ENCODE measurements at places on chromosomes 4 and X.
A peak's percentile ranks its signal among the peaks of the same experiment; 100 is the strongest.

GRCh38 chr4:41887821-41888686, 47.2 kb upstream of the TMEM33 start:
- peak; percentile 4 for DNase-seq

GRCh38 chr4:105808750-105809041, 86.6 kb upstream of the NPNT start:
- DNase-seq, result no peak

- DNase-seq, result no peak
Measured at GRCh38 chr4:188305690-188306089, 166.4 kb downstream of the TRIML1 start.

DNA sequence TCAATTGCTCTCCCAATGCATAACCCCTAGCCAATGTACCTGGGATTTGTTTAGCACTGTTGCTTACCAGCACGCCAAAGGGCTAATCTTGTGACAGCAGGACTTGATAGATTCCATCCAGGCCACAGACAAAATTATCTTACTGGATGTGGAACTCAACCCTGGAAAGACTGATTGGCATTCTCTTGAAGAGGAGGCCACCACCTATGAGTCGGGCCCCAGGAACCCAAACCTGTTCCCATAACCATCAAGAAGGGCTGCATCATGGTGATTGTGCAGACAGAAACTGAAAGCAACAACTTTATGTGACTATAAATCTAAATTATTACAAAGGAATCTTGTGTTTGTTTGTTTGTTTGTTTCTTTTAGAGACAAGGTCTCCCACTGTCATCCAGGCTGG, 19.9 kb upstream of the TMEM255A start:
- no peak for DNase-seq

GRCh38 chrX:114583646-114584374, at the start of gene HTR2C:
HTR2C (plus strand) TSS chrX:114584086; CDS start chrX:114726937, 142,851 bp downstream.
- DNase-seq, result no peak

DNA sequence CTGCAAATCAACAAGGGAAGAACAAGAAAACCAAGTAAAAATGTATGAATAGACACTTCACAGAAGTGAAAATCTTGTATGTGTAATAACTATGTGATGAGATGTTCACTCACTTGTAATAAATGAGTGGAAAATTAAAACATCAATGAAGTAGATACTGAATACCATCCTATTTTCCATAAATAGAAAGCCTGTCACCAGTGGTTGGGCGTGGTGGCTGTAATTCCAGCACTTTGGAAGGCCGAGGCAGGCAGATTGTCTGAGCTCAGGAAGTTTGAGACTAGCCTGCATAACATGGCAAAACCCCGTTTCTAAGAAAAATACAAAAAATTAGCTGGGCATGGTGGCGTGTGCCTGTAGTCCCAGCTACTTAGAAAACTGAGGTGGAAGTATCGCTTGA, 53.5 kb upstream of the SOD3 start:
- no peak for DNase-seq

DNA sequence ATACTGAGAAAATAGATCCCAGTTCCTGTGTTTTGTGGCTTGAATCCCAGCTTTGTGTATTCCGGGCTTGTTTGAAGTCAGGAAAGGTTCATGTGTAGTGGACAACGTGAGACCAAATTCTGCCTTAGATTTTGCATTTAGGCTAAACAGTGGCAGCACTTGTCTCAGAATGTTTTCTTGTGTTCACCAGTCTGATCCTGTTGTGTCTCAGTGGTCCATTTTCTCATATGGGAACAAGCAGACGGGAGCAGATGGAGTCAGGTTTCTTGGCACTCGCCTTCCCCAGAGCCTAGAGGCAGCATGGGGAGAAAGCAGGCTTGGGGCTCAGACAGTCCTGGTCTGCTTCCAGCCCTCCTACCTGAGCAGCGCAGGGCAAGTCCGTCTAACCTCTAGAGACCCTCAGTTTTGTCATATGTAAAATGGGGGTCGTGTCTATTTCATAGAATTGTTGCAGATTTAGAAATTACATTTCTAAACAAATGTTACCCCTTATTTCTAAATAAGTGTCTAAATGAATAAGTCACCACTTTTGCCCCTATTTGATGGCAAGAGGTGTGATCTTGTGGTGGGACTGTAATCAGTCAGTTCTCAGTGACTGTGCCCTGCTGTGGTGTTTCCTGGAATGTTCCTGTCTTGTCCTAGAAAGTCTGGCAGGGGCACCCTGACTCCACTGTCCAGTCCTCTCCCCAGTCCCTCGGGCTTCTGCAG, 28.3 kb upstream of the MSANTD1 start:
- DNase-seq, result no peak

GRCh38 chrX:42188730-42189129, 265.4 kb upstream of the CASK start:
- DNase-seq, result no peak

GRCh38 chr4:24745172-24745895, 50.0 kb upstream of the SOD3 start:
- no peak for DNase-seq

DNA sequence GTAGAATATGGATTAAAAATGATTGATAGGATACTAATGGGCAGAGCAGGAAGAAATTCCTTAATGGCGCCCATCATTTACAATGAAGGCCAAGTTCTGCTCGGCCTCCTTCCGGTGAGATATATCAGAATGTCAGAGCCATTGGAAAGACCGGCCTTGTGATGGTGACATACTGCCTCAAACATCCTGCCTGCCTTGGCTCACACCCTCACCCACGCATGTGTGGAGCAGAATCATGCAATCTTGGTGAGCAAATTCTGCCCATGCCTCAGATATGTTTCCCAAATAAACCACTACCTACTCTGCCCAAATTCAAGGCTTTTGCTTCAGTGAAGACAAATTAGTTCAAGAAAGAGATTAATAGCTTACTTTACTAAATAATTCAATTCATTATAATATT, 163.3 kb downstream of the MID1 start:
- no peak for DNase-seq

- DNase-seq, result no peak
Measured at GRCh38 chr4:121472937-121473721, 92.3 kb upstream of the QRFPR start.

GRCh38 chr4:42412251-42412650, 15.0 kb downstream of the SHISA3 start:
- DNase-seq, result no peak

GRCh38 chr4:80307183-80307735, 28.3 kb upstream of the CFAP299 start:
- DNase-seq, result no peak

DNA sequence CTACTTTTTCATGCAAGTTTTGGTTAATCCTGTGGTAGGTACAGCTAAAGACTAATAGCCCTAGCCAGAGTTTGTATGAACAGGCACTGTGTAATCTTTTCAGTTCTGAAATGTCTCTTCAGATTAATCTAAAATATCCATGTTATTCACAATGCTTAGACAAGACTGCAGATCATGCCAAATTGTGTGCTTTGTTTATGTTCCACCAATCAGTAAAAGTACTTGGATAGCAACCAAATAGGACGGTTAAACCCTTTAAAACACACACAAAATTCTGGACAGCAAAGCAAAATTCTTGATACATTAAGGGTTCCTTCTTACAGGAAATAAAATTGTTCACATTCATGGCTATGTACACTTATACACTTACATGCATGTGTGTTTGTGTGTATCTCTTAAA, 139.1 kb downstream of the KLHL13 start:
- DNase-seq, result no peak
